ENCODE measurements at places on chromosomes 7 and 10.

GRCh38 chr10:64215088-64215487, 693.9 kb downstream of the REEP3 start:
- no peaks in the 10 kb centered on the region for H3K36me3 ChIP-seq
- H3K4me3 ChIP-seq = no peak overlapping the region
- no peaks in the 10 kb centered on the region for H3K27me3 ChIP-seq

DNA sequence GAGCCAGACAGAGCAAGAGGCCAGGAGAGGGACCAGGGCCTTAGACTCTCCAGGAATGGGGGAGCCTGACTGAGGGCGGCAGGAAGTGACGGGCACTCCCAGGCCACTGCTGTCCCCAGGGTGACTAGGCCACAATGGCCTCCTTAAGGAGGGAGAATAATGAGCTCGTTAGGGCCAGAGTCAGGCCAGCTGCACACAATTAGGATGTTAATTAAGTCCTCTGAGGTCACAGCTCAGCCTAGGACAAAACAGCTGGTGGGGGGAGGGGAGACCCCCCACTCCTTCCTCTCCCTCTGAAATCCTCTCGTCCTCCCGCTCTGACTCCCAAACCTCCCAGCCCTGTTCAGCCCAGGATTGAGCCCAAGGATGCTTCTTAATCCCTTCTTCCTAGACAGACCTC, 143.0 kb downstream of the NEURL1 start:
- H3K36me3 ChIP-seq = no peaks in the 10 kb centered on the region
- no peaks in the 10 kb centered on the region for H3K27me3 ChIP-seq
- H3K4me3 ChIP-seq = no peak overlapping the region
- H3K4me1 ChIP-seq = peaks cover 18% of the 10 kb centered on the region
- no peak for DNase-seq
- no peak overlapping the region for H3K27ac ChIP-seq

GRCh38 chr10:69051303-69051702, 36.6 kb upstream of the SRGN start:
- no peak overlapping the region for H3K27ac ChIP-seq
- peak; percentile 64 for DNase-seq
- H3K4me3 ChIP-seq = no peak overlapping the region
- no peaks in the 10 kb centered on the region for H3K27me3 ChIP-seq
- H3K4me1 ChIP-seq = no peaks in the 10 kb centered on the region

DNA sequence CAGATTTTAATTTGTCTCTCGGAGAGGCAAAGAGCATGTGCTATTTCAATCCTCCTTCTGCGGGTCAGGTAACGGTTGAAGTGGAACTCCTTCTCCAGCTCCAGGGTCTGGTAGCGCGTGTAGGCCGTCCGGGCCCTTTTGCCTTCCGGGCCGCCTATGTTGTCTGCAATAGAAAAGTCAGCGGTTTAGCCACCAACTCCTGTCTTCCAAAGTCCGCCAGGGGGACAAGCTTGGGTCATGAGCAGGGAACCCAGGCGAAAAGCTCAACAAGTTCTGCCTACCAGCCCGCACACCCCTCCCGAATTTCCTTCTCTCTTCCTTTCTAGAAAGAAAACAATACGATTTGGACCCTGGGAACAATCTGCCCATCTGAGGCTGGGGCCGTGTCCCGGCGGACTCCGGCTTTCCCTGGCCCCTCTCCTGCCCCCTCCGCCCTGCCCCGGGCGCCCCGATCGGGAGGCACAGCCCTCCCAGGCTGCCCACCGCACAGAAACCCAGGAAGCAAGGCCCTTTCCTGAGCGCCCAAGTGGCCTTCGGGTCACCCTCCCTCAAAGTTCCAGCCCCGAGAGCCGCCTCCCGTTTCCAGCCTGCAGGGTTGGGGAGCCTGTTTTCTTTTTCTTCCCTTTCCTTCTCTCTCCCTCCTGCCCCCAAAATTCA, 1.4 kb downstream of the HOXA5 start:
- peak overlapping the region; percentile 66 for H3K4me3 ChIP-seq
- peak overlapping the region; percentile 99 for H3K27ac ChIP-seq
- no peaks in the 10 kb centered on the region for H3K27me3 ChIP-seq
- peaks cover 10% of the 10 kb centered on the region for H3K4me1 ChIP-seq
- H3K36me3 ChIP-seq = peaks cover 12% of the 10 kb centered on the region

Data from adrenal gland (tissue), 19 donors.